ENCODE measurements at places on chromosomes 12 and 14.
A peak's percentile ranks its signal among the peaks of the same experiment; 100 is the strongest.

DNA sequence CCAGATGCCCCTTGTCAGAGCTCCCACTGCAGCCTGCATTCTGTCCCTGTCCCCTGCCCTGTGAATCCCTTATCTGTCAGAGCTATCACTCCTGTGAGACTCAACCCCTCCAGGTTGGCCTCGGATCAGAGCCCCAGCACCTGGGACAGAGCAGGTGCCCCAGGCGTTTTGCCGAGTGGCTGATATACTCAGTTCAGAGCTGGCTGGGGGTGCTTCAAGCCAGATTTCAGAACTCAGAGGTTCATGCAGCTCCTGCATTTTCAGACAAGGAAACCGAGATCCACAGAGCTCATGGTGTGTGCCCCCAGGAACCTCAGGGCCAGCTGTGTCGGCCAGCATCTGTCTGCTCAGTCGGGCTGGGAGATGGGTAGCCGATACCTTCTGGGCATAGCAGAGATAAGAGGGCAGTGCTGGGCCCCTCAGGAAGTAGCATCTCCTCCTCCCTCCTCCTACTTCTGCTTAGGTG lies 228.0 kb upstream of the RTL1 start:
- H3K4me1 ChIP-seq = peaks cover 42% of the 10 kb centered on the region
- no peak overlapping the region for H3K4me3 ChIP-seq
- no peak for DNase-seq
- no peaks in the 10 kb centered on the region for H3K27me3 ChIP-seq

GRCh38 chr14:88518592-88519512 lies 36.0 kb downstream of the PTPN21 start:
- H3K27ac ChIP-seq = no peak overlapping the region
- no peaks in the 10 kb centered on the region for H3K36me3 ChIP-seq
- no peak for DNase-seq
- no peaks in the 10 kb centered on the region for H3K4me1 ChIP-seq
- no peak overlapping the region for H3K4me3 ChIP-seq
- H3K27me3 ChIP-seq = no peaks in the 10 kb centered on the region

DNA sequence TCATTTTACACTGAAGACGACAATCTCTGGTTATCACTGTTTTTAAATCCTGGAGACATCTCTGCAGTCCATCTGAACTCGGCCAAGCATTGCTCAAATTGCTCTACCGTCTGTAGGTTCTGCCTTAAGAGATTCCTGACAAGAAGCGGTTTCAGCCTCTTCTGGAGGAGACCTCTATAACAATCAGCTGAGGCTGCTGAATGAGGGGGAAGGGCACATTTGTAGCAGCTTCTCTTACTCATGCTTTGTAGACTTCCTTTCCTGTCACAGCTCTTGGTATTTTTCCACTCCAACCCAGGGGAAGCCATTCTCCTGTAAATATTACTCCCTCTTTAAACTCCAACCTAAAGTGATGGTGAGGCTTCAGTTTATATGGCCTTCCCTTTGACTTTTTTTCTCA lies 3.0 kb downstream of the ARG2 start:
- peak overlapping the region; percentile 58 for H3K27ac ChIP-seq
- no peak overlapping the region for H3K4me3 ChIP-seq

DNA sequence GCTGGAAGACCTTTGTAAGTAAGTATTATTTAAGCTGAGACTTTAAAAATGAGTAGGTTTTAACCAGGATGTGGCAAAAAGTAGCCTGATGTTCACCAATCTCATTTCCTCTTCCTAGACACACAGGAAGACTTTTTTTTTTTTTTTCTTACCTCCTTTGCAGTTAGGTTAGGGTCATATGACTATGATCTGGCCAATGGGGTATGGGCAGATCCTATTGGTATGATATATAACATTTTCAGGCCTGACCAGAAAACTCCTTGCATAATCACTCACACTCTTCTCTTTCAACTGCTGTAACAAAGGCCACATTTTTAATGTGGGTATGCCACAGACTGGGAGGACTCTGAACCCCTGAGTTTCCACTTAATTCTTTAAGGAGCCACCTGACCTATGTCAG lies 2.7 kb upstream of the RPS6KA5 start:
- no peak for DNase-seq
- peaks cover 4% of the 10 kb centered on the region for H3K27me3 ChIP-seq
- no peaks in the 10 kb centered on the region for H3K36me3 ChIP-seq
- peaks cover 11% of the 10 kb centered on the region for H3K4me1 ChIP-seq
- no peak overlapping the region for H3K27ac ChIP-seq

DNA sequence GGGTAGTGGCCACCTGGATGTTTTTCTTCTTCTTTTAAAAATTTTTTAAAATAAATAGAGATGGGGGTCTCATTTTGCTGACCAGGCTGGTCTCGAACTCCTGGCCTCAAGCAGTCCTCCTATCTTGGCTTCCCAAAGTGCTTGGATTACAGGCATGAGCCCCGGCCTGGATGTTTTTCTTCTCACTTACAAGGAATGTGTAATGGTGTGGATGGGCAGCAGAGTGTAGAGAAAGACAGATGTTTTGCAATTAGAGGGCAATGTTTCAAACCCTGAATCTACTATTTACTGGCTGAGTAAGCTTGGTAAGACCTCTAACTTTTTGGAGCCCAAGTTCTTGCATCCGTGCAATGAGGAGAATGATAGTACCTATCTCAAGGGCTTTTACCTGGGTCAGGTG lies 48.1 kb downstream of the ADCK1 start:
- no peaks in the 10 kb centered on the region for H3K36me3 ChIP-seq
- no peak overlapping the region for H3K27ac ChIP-seq
- H3K4me3 ChIP-seq = no peak overlapping the region
- no peaks in the 10 kb centered on the region for H3K27me3 ChIP-seq

- H3K4me3 ChIP-seq = no peak overlapping the region
- no peaks in the 10 kb centered on the region for H3K36me3 ChIP-seq
- DNase-seq = no peak
- no peak overlapping the region for H3K27ac ChIP-seq
- H3K4me1 ChIP-seq = no peaks in the 10 kb centered on the region
Observed at GRCh38 chr14:36439766-36440165, 80.3 kb downstream of the NKX2-1 start.

- no peak overlapping the region for H3K4me3 ChIP-seq
- no peak for DNase-seq
- no peaks in the 10 kb centered on the region for H3K4me1 ChIP-seq
- H3K27ac ChIP-seq = no peak overlapping the region
- no peaks in the 10 kb centered on the region for H3K27me3 ChIP-seq
Observed at GRCh38 chr12:47790676-47791350, 17.8 kb downstream of the SLC48A1 start.

DNA sequence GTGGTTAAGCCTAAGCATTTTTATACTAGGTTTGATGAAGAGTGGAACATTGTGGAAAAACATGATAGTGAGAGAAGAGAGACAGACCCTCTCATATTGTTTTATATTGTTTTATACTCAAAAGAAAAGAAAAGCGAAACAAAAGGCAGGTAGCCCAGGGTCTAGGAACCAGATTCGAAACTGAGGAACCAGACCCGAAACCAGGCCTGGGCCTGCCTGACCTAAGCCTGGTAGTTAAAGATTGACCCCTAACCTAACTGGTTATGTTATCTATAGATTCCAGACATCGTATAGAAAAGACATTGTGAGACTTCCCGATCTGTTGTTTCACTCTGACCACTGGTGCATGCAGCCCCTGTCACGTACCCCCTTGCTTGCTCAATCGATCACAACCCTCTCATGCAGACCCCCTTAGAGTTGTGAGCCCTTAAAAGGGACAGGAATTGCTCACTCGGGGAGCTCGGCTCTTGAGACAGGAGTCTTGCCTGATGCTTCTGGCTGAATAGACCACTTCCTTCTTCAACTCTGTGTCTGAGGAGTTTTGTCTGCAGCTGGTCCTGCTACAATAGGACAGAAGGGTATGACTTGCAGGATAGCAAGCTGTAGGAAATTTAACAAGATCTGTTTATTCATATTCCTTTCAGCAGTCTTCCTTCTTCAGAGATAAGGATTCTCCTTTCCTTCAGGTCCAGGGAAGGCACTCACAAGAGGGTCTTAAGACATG lies 147.1 kb upstream of the PLEKHA5 start:
- no peak for DNase-seq
- no peaks in the 10 kb centered on the region for H3K27me3 ChIP-seq
- no peak overlapping the region for H3K27ac ChIP-seq
- no peak overlapping the region for H3K4me3 ChIP-seq

- H3K4me3 ChIP-seq = peak overlapping the region; percentile 94
- H3K4me1 ChIP-seq = peaks cover 14% of the 10 kb centered on the region
- no peaks in the 10 kb centered on the region for H3K27me3 ChIP-seq
- H3K27ac ChIP-seq = peak overlapping the region; percentile 53
- DNase-seq = no peak
- peaks cover 10% of the 10 kb centered on the region for H3K36me3 ChIP-seq
Observed at GRCh38 chr12:107760207-107760808, 629 bp downstream of the PRDM4 start.

DNA sequence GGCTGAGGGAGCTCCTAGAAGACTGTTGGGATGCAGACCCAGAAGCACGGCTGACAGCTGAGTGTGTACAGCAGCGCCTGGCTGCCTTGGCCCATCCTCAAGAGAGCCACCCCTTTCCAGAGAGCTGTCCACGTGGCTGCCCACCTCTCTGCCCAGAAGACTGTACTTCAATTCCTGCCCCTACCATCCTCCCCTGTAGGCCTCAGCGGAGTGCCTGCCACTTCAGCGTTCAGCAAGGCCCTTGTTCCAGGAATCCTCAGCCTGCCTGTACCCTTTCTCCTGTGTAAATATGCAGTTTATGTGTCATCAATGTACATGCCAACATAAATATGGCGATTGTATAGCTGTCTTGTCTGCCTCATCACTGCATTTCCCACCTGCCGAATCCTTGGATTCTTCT lies 7.5 kb downstream of the AMHR2 start:
- no peak for DNase-seq
- H3K4me3 ChIP-seq = no peak overlapping the region
- no peaks in the 10 kb centered on the region for H3K27me3 ChIP-seq
- no peak overlapping the region for H3K27ac ChIP-seq
- no peaks in the 10 kb centered on the region for H3K4me1 ChIP-seq
- H3K36me3 ChIP-seq = no peaks in the 10 kb centered on the region

- DNase-seq = no peak
- H3K4me3 ChIP-seq = no peak overlapping the region
- H3K36me3 ChIP-seq = no peaks in the 10 kb centered on the region
Observed at GRCh38 chr12:72368719-72369422, 96.7 kb downstream of the TRHDE start.
